Pulmonary artery endothelial cell (primary cell): ENCODE measurements at places on chromosomes 4 and X.

- DNase-seq, result no peak
These were observed 17.4 kb downstream of the GALNT7 start for GRCh38 chr4:173185847-173186510.

GRCh38 chr4:79025170-79025569 is 85.9 kb upstream of the PAQR3 start:
- no peak for DNase-seq

- DNase-seq, result peak; percentile 82
These were observed 5.1 kb upstream of the CXCL8 start for GRCh38 chr4:73735231-73735630.

- DNase-seq, result no peak
These were observed 196.8 kb upstream of the FSTL5 start for GRCh38 chr4:162360369-162361149.

DNA sequence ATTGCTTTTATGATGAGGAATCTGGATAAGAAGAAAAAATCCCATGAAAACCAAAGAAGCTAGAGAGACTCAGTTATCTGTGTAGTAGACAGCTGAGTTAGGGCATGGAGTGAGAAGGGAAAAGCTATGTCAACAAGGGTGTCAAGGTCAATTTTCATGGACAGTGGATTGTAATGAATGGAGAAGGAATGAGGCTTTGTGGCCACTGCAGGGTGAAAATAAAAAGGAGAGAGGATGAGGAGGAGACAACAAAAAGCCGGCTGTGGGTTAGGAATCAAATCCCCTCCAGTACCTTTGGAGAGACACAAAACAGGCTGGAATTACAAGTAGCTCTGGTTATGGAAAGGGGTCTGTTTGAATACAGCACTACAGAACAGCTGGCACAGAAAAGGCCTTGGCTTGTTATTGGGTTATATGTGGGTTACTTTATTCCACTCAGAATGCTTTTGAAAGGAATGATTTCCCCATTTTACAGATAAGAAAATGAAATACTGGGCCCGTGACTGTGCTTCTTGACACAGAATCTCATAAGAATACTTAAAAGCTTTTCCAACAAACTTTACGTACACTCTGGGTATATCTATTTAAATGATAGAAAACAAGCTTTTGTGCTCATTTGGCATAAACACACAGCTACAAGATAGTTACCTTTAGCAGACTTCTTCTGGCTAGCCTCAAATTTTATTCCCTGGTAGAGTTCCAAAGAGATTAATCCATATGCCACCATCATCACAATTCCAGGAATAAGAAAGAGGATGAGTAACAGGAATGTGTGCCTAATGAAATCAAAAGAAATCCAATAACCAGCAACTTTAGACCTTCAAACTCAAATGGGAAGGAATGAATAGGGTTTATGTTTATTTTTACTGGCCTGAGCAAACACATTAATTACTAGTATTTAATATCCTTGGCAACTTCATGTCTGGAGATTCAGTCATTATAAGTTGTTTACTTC is 7.5 kb downstream of the CCKAR start:
- DNase-seq, result no peak
